ENCODE measurements at places on chromosomes 5 and 9.

GRCh38 chr5:157266286-157267007 is 524 bp downstream of the CYFIP2 start:
- peak; percentile 44 for DNase-seq

DNA sequence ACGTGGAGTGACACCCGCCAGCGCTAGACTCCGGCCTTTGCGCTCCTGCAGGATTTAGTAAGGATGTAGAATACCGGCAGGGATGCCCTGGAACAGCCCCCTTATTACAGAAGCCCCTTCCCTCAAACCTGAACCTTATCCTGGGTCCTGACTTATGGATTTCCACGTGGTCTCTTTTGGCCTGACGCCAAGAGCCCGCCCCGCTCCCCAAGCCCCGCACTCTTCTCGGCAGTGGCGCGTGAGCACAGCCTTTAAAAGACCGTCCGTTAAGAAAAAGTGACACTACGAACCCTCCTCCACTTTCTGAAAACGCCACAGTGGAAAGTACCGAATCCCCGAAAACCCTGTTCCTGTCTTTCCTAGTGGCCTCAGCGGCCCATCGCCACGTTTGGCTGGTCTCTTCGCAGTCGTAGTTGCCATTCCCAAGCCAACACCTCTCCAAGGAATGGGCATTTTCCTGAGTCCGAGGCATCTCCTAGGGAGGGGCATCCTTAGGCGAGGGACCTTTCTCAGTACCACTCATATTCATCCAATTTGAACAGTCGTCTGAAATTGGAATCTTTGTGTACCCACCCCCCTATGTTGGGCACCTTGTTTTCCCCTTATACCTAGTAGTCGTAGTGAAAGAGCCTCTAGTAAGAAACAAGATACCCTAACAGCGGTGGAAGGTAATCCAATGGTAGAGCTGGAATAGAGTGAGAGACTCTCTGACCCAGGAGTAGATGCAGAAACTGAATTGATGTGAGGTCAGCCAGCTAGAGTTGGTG is 732 bp upstream of the MCIDAS start:
- no peak for DNase-seq

DNA sequence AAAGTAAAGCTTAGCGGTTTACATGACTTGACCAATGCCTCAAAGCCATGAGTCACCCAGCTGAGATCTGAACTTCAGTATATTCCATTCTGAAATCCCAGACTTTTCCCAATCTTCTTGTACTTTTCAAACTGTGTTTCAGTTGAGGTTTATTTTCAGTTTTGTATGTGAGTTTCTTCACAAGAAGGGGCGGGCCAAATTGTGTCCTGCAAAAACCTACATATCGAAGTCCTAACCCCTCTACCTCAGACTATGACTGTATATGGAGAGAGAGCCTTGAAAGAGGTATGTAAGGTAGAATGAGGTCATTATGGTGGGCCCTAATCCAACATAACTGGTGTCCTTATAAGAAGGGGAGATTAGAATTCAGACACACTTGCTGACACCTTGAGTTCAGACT is 666 bp upstream of the TLR4 start:
- DNase-seq = no peak

DNA sequence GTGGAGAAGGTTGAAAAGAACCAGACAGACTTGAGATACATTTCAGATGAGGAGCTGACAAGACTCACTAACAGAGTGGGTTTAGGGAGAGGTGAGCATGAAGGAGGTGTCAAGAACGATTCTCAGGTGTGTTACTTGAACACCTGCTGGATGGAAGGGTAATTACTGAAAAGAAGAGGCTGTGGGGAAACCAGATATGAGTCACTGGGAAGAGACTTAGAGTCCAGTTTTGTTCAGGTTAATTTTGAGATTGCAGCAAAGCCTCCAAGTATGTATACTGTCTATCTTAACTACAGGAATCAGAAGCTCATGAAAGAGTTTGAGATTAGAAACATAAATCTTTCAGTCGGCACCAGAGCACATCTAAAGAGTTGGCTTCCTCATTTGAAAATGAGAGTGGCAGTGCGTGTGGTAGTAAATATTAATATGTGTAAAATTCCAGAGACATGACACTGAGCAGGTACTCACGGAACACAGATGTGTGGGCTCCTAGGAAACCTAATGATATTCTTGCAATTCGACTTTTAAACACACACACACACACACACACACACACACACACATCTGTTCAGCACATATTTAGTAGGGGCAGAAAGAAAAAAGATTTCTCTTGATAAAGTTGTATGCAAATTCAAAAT is 197.1 kb downstream of the CDH18 start:
- no peak for DNase-seq

DNA sequence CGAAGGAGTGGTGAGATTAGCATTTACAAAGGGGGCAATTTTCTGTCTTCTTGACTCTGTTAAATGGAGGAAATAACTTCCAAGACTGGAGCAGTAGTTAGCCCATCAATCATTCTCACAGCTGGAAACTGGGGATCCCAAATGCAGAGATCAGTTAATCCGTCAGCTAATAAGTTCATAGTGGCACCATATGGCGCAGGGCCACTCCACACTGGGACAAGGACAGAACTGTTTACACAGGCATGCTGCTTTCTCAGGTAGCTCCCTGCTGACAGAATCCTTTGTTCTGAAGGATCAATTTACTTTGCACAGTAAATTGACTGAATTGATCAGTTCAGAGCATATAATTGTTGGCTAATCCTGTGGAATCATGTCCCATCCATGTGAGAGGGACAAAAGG is 395.7 kb downstream of the TMEM161B start:
- DNase-seq = no peak

- DNase-seq = no peak
Observed at GRCh38 chr5:139193928-139194327, 4.2 kb downstream of the SIL1 start.

DNA sequence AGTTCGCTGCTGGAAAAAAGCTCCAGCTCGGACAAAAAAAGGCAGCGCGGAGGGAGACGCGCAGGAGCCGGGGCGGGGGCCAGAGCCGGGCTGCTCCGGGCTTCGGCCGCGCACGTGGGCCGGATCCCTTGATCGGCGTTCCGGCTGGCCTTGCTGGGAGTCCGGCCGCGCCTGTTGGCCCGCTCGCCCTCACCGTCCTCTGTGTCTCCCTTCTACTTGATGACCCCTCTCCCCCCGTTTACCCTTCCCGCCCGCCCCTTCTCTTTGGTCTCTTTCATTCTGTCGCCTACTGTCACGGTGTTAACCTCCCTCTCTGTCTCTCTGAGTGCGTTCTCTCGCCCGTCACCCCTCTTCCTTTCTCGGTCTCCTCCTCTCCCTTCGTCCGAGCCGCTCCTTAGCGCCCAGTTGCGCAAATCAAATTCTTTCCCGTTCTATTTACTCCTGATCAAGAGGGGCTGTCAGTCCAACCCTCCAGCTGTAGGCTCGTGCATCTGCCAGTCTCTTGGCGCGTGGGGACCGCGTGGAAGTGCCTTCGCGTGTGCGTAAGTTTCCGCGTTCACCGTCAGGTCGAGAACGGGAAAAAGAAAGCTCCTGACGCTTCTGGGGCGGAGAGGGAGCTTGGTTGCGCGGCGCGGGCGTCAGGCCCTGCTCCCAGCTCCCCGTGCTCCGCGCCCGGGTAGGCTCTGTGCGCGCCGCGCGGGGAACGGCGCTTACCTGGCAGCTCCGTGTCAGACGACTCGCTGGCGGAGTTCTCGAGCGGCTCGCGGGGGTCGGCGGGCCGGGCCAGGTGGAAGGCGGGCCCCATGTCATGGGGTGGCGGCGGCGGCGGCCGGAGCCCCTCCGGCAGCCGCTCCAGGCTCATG is 798 bp downstream of the PITX1 start:
- DNase-seq = no peak
